ENCODE measurements at places on chromosomes 6 and 20. TPM values are rescaled to one million over a fixed set of nuclear protein-coding genes. Genes with fewer than 3 reads are reported as not detected.

DNA sequence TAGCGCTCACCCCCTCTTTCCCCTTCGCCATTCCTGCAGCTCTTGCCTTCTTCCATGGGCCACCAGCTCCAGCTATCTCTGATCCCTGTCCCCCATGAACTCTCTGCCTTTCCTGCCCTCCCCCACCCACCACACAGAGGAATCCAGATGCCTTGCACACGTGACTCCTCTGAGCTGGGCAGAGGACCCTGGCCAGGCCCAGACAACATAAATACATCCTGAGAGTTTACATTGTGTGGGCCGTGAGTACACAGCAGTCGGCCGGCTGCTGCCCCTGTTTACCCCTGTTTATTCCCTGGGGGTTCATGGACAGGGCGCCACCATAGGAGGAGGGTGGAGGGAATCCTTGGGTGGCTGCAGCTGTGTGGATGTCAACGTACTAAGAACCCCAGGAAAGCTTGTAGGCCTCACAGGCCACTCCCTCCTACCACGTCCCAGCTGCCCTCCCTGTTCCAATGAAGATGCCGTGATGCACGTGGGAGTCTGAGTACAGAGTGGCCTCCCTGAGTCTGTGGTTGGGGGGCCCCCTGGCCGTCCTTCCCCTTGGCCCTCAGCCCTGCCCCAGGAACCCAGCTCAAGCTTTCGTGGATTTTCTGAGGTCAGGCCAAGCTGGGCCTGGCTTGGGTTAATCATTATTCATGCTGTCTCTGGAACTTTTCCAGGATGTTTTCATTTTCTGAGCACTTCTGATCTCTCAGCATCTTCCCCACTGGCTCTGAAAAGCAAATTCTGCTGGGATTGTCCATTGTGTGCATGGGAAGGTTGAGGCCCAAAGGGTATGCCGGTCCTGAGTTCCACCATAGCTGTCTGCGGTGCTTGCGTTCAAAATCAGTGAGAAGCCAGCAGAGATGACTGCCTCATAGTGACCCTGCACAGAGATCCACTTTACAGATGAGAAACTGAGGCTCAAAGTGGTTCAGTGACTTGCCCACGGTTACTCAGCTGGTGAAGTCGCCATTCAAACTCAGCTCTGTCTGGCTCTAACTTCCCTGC is 136.3 kb downstream of the MRPL14 start:
- DNase-seq = no peak

DNA sequence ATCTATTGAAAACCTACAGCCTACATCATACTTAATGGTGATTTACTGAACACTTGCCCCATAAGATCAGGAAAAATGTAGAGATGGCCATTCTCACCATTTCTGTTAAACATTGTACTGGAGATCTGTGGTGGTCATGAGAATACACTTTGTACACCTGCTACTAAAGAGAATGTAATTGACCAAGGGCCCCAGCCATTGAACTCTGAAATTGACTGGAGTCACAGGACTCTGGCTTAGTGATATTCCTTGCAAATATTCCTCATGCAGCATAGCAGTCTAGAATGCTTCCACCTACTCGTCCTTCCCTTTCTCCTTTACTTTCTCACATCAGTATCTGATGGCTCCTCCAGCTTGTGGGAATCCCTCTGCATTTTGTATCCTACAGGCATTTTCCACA is 37.4 kb upstream of the SNX9 start:
- DNase-seq = no peak

GRCh38 chr6:109379711-109380110 is 2.6 kb downstream of the CD164 start:
- peak; percentile 75 for DNase-seq

GRCh38 chr20:58479726-58480440 is 35.3 kb downstream of the APCDD1L start:
- no peak for DNase-seq

- DNase-seq = no peak
Observed at GRCh38 chr6:155497273-155497672, 41.6 kb upstream of the NOX3 start.

- no peak for DNase-seq
Observed at GRCh38 chr6:169785566-169785965, 34.1 kb downstream of the ERMARD start.

- DNase-seq = peak; percentile 97
Observed at GRCh38 chr6:142802124-142802523, 142.9 kb downstream of the HIVEP2 start.

DNA sequence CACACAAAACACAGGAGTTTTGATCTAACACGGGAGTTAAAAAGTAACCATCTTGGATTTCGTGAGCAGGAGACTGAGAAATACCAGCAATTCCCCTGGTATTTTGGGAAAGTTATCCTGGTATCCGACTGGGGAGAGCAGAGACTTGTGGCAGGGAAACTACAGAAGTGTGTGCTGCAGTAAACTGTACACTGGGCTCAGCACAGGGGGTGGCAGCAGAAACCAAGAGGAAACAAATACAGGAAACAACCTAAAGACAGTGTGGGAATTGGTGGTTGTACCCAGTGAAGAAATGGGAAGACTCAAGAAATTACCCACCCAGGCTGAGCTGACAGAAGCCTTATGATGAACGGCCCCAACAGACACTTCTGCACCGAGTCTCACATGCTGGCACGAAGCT is 109.8 kb downstream of the CHD6 start:
- no peak for DNase-seq

- no peak for DNase-seq
Observed at GRCh38 chr20:21836346-21836745, 130.9 kb downstream of the PAX1 start.

- peak; percentile 32 for DNase-seq
Observed at GRCh38 chr6:122184401-122184827, 215.0 kb upstream of the HSF2 start.

DNA sequence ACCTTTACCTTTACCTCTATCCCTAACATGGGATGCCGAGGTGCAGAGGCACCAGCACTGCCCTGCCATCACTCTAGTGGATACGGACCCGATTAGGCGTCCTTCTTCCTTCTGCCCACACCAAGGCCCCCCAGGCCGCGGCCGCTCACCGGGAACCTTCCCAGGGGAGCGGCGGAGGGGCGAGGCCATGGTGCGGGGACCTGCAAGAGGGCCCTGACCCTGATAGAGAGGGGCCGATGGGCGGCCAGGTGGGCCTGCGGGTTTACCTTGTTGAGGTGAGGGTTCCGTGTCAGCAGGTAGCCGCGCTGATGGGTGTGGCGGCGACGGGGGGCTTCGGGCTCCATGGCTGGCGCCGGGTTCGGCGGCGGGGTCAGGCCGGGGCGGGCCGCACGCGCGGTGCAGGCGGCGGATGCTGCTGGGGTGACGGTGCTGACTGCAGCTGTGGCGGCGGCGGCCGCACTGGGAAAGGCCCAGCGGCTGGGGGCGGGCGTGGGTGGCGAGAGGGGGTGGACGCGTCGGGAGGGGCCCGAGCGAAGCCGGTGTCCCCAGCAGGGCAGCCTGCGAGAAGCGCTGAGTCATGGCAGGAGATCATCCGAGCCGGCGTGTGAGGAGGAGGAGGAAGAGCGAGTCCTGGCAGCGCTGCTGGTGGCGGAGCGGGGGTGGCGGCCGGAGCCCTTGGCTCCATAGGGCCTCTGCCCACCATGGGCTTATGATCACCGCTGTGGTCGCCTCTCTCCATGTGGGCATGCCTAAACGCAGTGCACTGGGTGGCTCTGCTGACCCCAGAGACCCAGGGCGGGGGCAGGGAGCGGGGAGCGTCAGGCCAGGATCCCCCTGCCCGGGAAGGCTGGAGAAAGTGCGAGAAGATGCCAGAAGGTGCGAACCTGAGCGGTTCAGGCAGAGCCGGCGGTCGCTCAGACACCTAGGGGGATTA is at the start of gene ME1:
Gene ME1 (minus strand): TSS at position 441 of the 934 bp plus-strand sequence. CDS start 97 bp downstream, at position 344.
- peak; percentile 82 for DNase-seq

- peak; percentile 89 for DNase-seq
Observed at GRCh38 chr6:72950114-72950860, 275.0 kb downstream of the KHDC1L start.

- DNase-seq = no peak
Observed at GRCh38 chr6:124655866-124656265, 306.4 kb upstream of the RNF217 start.

GRCh38 chr6:168322966-168323365 is 3.4 kb upstream of the DACT2 start:
- DNase-seq = no peak

- DNase-seq = no peak
Observed at GRCh38 chr6:135267085-135267484, 86.0 kb downstream of the MYB start.

DNA sequence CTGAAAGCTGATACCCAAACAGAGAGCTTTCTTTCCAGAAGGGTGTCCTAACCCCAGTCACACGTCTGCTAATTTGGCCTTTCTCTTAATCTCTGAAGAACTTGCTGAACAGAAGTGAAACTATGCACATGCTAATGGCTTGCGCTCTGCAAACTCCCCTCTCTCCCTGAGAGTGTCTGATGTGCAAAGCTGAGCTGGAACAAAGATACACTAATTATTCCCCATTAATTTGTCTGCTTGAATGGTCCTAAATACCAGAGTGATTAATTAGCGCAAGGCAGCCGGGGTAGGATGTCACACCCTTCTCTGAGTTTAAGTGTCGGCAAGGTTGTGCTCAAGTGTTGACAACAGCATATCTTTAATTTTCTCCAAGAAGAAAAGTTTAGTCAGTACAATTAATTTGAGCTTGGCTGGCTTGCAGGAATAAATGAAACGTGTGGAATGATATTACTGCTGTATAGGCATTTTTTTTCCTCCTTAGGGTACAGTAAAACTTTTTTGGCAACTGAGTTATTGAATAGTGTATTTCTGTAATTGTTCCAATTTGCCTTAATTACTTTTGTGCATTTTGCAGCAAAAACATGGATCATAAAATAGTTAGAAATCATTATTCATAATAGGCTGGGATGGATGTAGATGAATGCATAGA is 715.9 kb upstream of the POU3F2 start:
- DNase-seq = no peak

- no peak for DNase-seq
Observed at GRCh38 chr6:51005779-51006178, 187.1 kb downstream of the TFAP2B start.

DNA sequence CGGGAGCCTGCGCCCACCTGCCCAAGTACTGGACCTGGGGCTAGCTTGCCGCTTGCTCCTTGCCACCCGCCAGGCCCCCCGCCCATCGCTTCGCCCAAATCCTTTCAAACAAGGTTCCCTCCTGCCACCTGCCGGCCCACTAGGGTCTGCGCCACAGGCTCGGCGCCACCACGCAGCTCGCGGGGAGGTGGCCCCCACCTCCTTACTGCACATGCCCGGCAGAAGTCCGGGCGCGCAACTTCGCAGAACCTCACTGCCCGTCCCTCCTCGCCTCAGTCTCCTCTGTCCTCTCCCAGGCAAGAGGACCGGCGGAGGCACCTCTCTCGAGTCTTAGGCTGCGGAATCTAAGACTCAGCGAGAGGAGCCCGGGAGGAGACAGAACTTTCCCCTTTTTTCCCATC is 11.2 kb downstream of the GNAS-AS1 start:
- peak; percentile 6 for DNase-seq

DNA sequence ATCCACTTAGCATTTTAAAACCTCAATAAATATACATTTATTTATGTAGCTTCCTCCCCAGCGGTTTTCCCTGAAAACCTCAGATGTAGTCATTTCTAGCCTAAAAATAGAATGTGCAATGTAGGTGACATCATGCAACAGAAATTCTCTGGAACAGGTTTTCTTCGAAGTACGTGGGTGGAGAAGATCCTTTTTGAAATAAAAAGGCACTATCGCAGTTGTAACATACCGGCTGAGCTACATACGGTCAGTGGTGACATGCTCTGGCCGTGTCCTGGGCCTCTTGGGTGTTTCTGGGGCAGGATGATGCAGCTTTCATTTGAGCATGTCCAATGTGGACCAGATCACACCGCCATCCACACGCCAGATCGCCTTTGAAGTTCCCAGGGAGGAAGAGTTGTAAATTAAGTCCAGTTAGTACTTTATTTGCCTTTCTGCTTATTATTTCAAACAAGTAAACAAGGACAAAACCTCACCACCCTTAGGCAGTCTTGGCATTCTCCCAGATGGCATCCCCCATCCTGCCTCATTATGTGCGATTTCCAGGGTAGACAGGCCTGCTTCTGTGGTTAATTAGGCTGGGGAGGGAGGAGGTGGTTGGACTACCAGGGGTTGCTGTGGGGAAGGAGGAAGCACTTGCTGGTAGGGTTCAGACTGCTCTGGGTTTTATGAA is 109.5 kb upstream of the CLDN20 start:
- DNase-seq = peak; percentile 94

DNA sequence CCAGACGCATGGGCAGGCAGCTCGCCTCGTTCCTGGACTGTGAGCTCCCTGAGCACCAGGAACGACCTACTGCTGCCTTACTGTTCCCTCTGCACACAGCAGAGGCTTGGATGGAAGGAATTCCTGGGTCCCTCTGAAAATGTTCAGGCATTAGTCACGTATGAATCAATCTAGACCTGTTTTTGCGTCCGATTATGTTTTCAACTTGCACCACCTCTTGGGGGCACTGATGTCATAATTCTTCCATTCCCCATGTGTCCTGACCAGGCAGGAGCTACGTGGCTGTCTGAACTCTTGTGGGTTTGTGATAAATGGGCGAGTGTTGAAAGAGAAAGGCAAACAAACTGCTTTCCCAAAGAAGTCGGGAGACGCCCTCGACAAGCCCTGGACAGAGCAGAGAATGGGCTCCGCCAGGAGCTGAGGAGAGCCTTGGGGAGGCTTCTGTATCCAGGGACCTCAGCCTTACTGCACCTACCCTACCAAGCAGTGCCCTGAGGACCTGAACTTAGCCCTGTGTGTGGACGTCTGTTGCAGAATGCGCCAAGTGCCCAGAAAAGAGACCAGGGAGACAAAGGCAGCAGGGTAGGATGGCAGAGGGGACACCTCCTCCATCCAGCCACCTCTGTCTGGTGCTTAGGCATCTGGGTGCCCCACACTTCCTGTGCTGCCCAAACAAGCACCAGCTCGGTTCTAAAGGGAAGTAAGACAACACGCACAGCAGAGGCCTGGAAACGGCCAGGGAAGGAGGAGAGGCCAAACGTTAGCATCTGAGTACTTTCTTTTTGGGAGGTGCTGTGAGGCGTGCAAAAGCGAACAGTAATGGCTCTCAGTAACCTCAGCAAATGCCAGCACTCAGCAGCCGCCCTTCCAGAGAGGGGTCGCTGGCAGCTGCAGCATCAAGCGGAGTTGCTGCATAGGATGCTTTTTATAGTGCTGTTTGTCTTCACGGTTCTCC is 124.2 kb downstream of the LY86 start:
- DNase-seq = no peak

ZBTB46 gene
- total RNA-seq = 1.3 TPM

CTNNBL1 gene
- 58.8 TPM for total RNA-seq

POPDC3 gene
- 24.1 TPM for total RNA-seq

RNF182 gene
- 0.76 TPM for total RNA-seq

DNAH8 gene
- total RNA-seq = not detected

All from HFFc6 (cell line).